Upper lobe of left lung (tissue), 6 donors: ENCODE measurements at places on chromosomes 11 and 22. TPM values are rescaled to one million over a fixed set of nuclear protein-coding genes. Genes with fewer than 3 reads are reported as not detected.

GRCh38 chr11:34335801-34336200 is 22.0 kb downstream of the ABTB2 start:
- no peak for DNase-seq

DNA sequence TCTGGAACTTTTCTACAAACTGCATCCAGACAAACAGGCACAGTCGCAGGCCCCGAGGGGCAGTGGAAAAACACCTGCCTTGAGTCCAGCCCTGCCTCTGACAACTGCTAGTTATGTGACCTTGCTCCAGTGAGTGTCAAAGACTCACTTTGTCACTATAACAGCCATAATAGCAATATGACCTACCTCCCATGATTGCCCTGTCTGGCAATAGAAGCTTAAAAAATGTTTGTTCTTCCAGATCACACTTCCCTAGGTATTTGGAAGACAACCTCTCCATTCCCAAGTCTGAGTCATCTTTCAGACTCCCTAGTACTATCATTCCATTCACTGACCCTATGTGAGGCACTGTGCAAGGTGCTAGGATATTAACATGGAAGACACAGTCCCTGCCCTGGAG is 74.5 kb downstream of the RPL27A start:
- no peak for DNase-seq

DNA sequence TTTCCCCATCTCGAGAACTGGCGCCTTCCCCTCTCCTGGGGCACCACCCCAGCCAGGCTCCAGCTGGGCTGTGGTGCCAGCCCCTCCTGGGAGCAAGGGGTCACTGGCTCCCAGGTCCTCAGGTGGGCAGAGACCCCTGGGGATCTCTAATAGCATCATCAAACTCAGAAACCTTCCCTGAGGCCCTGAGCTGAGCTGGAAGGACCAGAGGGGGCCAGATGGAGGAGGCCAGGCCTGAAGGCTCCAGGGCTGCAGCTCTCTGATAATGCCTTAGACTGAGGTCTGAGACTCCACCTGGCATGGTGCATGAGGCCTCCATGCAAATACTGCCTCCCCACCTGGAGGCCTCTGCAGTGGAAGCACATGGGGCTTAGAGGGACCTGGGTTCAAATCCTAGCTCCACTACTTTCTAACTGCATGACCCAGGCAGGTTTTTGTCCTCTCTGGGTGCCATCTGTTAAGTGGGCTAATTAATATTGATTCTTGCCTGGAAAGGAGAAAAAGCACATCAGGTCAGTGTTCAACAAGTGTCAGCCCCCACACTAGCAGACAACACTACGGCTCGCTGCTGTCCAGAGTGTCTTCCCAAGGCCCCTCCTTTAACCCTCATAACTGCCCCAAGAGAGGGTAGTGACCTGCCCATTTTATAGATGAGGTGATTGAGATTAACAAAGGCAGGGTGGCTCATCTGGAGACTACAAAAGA is 1.5 kb downstream of the MAPK8IP1 start:
- no peak for DNase-seq

DNA sequence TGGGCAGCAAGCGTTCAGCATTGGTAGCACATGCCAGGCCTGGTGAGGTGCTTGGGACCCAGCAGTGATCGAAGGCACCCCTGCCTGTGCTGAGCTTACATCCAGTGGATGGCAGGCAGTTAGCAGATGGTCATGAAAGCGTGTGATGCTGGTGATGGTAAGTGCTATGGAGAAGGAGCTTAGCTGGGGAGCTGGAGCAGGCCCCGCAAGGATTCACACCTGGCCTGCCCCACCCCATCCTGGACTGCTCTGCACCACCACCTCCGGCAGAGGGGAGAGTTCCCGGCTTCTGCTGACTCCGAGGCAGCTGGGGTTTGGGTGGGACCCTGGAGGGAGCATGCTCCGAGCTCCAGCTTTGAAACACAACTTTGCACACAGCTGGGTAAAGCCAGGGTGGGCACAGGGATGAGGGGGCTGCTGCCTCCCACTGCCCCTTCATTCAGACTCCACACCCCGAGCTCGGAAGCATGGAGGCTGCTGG is 16.2 kb downstream of the MPPED1 start:
- peak; percentile 39 for DNase-seq

Gene RTN4R
- 3.1 TPM for total RNA-seq

DNA sequence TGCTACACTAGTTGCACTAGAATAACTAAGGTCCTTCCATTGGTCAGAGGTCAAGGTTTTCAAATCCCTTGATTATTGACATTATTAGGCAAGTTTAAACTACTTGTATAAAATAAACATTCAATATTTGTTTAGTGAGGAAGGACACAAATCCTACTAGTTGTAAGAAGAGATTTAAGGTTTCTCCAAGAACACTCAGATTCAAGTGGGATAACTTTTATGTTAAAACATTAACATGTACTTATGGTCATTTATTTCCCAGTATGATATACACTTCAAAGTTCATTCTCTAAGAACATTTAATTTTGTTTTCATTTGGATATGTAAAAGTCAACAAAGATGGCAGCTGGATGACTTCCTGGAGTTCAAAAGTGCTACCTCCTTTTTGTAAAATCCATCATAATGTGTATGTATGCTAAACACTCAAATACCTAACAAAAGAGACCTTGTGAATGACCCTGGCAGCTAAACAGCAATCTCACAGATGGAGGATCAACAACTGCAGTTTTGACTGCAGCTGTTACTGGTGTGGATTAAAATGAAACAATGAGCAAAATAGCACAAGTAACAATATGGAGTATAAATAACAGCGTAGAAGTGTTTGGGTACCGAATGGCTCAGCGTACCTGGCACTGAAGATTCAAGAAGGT is 1.5 kb downstream of the CCDC90B start:
- DNase-seq: no peak

GRCh38 chr22:45073064-45073463 is 63.3 kb upstream of the PHF21B start:
- DNase-seq: no peak

Gene SLC25A18
- total RNA-seq: 0.98 TPM

DNA sequence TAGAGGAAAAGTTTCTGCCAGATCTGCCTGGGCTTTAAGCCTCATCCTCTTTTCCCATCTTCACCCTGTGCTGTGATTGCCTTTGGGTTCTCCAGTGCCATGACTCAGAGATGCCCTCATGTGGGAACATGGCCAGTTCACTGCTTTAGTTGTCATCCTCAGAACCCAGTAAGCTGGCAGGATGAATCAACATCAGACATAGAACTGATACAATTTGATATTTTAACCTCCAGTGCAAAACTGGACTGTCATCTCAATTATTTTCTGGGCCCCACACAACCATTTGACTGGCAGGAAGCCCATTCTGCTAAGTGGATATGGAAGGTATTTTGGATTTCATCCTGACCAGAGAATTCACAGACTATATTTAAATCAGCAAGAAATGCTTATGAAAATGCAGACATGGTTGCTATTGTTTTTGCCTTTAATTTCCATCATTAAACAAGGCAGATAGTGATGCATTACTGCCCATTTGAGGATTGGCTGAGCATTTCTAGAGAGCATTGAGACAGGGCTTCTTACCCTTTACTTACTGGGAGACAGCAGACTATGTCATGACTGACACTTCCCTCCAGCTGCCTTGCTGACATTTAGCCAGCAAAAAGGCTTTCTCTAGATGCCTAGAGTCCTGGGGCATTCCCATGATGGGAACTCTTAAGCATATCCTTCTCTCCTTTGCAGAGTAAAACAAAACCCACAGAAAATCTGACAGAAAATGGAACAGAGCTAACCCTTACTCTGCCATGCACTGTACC is 327.1 kb upstream of the MTNR1B start:
- no peak for DNase-seq

DNA sequence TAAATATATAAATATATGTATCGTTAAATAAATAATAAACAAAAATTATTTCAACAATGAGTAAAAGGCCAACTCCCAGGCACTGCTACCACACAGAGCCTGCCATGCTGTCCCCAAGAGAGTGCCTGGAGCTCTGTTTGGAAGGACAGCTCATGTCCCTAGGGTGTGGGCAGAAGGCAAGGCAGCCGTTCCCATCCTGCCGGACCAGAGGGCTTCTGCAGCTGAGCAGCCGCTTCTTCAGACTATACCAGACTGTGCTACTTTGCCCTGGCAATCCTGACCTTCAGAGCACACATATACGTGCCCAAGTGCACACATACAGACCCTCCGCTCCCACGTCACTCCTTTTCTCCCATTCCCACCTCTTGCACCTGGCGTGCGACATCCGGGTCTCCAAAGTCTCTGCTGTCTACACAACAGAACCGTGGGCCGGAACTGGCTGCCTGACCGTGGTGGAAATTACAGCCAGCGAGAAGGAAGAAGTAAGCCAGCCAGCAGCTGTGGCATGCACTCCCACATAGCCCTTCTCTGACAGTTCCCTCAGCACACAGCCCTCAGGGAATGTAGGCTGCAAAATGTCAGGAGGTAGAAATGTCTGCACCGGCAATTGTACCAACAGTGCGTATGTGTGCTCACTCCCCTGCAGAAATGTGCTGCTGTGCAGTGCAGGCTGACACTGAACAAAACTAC is 24.0 kb downstream of the PAX6 start:
- no peak for DNase-seq

DNA sequence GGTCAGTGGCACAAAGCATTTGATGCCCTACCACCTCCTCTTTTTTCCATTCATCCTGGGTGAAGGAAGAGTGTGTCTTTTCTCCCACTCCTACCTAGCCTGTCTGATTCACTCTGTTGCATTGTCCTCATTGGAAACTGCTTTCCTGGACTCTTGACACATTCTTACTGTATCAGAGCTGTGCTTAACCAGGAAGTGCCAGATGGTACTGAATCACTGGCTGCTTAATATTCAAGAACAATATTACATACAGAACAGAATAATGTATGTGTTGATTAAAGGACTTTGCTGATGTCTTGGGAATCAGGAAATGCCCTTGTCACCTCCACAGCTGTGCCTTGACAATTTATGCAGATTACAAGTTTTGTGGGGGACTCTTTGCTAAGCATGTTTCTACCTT is 44.4 kb downstream of the SVIP start:
- DNase-seq: no peak

DNA sequence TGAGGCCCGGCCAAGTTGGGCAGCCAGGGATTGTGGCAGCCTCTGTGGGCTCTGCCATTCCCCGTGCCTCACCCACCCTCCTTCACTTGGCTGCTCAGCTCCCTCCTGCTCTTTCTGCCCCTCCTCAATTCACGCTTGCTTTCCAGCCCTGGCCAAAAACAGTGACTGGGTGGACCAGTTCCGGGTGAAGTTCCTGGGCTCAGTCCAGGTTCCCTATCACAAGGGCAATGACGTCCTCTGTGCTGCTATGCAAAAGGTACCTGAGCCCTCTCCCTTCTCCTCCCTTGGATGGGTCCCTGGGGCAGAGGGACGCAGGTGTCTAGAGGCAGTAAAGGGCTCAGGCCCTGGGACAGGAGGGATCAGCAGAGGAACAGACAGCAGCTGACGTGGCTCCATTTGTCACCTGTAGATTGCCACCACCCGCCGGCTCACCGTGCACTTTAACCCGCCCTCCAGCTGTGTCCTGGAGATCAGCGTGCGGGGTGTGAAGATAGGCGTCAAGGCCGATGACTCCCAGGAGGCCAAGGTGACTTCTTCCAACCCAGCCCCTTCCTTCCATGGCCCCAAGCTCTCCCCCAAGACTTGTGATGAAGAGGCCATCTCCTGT is 2.7 kb downstream of the FREY1 start:
- DNase-seq: no peak

Gene F2
- 0.40 TPM for total RNA-seq

Gene PYGM
- 1.2 TPM for total RNA-seq

Gene HEPHL1
- not detected for total RNA-seq

DNA sequence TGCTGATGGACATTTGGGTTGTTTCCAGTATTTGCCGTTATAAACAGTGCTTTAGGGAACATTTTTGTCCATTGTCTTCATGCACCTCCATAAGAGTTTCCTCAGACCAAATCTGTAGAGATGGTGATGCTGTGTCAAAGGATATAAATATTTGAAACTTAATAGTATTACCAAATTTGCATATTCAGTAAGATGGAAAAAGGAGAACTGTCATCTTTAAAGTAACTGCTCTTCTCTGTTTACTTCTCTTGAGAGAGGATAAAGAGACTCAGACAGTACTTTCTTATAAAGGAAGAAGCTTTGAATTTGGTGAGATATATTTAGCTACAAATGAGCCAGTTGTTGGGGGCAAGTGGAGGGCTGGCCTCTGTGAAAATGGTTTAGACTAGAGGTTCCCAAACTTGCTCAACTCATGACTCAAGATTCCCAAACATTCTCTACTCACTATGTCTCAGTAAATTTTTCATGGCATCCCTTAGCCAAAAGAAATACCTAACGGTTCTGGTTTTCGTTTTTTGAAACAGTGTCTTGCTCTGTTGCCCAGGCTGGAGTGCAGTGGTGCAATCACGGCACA is 26.2 kb downstream of the SHISA8 start:
- no peak for DNase-seq

DNA sequence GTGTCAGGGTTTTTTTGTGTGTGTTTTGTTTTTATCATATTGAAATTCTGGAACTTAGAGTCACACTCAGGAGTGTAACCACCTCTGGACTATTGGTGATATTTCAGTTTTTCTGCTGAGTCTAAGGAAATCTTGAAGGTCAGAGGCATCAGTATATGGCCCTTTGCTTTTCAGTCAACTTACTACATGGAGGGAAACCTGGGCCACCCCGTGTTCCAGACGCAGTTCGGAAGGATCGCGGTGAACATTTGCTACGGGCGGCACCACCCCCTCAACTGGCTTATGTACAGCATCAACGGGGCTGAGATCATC is 19.9 kb downstream of the UPB1 start:
- DNase-seq: no peak

Gene CNTF
- total RNA-seq: 1.3 TPM

DNA sequence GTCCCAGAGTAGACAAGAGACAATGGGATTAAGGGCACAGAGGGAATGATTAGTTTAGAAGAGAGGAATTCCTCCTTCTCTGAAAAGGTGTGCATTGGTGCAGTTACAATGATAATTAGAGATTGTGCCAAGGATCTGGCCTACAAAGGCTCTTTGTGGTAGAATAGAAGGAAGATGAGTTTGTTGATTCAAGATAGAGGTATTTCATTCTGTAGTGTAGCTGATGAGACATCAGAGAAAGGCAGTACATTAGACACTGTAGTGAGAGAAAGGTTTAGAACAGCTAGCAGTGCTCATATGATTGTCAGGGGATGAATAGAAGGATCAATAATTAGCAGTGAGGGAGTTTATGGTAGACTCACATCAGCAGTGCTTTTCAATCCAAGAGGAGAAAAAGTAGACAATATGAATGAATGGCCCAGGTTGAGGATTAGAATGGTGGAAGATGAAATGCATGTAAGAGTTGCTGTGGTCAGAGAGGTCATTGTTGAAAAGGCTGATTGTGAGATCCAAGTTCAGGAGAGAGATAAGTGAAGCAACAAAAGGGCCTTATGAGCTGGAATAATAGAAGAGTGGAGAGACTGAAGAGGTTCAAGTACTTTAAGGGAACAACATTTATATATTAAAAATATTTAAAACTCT is 28.9 kb downstream of the SIK2 start:
- no peak for DNase-seq

Gene VWA5A
- 33.3 TPM for total RNA-seq

DNA sequence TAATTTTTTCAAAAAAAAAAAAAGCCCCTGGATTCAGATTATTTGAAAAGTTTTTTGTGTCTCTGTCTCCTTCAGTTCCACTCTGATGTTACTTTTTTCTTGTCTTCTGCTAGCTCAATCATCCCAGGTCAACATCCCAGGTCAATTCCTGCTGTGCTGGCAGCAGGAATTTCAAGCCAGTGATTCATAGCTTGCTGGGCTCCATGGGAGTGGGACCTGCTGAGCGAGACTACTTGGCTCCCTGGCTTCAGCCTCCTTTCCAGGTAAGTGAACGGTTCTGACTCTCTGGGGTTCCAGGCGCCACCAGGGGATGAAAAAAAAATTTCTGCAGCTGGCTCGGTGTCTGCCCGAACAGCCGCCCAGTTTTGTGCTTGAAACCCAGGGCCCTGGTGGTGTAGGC is 31.4 kb downstream of the PLAAT5 start:
- DNase-seq: no peak
